ENCODE measurements at places on chromosomes 4 and X.

- peak; percentile 71 for DNase-seq
Measured at GRCh38 chr4:118955515-118955914, 66.9 kb downstream of the SYNPO2 start.

DNA sequence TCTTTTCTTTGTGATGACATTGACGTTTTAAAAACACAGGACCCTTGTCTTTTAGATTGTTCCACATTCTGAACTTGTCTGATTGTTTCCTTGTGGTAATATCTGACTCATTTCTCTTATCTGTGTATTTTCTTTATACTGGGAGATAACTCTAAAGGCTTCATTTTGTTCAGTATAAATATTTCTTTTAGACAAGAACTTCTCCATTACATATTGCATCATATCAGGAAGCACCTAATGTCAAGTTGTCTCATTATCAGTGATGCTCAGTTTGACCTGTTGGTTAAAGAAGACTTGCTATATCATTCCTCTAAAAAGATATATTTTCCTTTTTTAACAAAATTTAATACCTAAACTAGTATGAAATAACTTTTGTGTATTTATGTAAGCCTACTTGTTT is 152.3 kb upstream of the BMP3 start:
- DNase-seq, result no peak

GRCh38 chr4:182385897-182386296 is 142.7 kb downstream of the TENM3 start:
- no peak for DNase-seq

DNA sequence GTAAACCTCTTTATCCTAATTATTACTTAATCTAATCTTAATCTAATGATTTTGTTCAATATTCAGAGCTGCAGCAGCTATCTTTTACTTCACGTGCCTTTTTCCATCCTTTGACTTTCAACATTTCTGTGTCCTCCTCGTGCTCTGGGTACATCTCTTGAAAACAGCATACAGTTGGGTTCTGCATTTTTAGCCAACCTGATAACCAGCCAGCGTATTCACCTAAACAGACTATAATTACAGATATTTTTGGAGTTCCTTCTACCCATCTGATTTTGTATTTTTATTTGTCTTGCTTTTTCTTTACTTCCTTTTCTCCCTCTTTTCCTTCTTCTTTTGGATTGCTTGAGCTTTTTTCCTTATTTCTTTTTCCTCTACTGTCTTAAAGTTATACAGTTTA is 16.2 kb upstream of the JAKMIP1 start:
- no peak for DNase-seq

DNA sequence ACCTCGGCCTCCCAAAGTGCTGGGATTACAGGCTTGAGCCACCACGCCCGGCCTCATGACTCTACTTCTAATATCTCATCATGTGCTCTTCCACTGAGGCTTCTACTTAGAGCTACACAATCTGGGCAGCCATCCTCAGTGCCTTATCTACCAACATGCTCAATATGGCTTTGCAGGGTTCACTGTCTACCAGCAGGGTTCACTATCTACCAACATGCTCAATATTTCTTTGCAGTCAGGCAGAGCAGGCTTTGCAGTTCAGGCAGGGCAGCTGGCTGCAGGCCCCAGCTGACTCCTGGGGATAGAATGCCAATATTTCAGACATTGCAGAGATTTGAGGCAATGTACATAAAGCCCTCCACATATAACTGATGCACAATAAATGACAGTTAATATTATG is 47.5 kb downstream of the PKD2 start:
- peak; percentile 39 for DNase-seq

GRCh38 chr4:80814266-80814665 is 216.2 kb upstream of the BMP3 start:
- no peak for DNase-seq

DNA sequence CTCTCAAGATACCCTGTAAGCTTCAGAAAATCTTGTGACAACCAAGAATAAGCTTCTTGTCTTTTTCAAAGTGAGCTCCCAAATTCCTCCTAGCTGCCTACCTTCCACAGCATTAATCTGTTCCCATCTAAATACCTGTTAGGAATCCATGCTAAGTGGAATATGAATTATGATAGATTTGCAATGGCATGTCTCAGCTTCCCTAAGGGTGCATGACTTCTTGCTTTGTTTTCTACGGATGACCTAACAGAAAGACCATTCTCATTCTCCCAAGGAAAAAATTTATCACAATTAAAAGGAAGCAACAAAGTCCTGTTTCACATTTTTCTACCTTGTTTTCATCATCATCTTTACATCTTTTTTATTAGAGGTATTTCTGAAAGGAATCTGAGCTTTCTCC is 532.7 kb downstream of the GRXCR1 start:
- no peak for DNase-seq

DNA sequence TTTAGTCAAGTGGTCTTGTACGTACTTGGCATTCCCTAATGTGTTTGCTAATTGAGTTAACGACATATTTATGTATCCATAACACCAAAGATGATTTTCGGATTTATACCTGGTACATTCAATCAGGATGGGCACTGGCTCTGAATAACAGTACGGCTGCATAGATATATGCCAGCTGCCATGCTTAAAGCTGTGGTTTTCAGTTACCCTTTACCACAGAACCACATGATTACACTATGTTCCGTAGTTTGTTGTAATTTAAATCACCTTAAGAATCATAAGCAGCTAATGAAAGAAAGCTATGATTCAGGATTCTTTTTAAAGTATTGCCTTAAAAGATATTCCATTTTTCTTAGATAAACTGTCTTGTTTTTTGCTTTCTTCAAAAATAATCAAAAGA is 53.6 kb downstream of the FIP1L1 start:
- no peak for DNase-seq

DNA sequence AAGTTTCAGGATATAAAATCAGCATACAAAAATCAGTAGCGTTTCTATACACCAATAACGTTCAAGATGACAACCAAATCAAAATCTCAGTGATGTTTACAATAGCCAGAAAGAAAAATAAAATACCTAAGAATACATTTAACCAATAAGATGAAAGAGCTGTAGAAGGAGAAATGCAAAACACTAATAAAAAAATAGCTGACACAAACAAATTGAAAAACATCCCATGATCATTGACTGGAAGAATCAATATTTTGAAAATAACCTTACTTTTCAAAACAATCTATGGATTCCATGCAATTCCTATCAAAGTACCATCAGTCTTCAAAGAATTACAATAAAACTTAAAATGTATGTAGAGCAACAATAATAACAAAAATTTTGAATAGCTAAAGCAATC is 1096.3 kb downstream of the FAT4 start:
- no peak for DNase-seq

- DNase-seq, result no peak
Measured at GRCh38 chrX:95995583-95995982, 689.1 kb upstream of the DIAPH2 start.

DNA sequence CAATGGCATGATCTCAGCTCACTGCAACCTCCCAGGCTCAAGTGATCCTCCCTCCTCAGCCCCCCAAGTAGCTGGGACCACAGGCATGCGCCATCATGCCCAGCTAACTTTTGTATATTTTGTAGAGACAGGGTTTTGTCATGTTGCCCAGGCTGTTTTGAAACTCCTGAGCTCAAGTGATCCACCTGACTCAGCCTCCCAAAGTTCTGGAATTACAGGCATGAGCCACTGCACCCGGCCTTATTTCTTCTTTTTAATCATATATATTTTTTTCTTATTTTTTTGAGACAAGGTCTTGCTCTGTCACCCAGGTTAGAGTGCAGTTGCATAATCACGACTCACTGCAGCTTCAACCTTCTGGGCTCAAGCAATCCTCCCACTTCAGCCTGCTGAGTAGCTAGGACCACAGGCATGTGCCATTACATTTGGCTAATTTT is 184.0 kb downstream of the TSPAN5 start:
- DNase-seq, result peak; percentile 53

DNA sequence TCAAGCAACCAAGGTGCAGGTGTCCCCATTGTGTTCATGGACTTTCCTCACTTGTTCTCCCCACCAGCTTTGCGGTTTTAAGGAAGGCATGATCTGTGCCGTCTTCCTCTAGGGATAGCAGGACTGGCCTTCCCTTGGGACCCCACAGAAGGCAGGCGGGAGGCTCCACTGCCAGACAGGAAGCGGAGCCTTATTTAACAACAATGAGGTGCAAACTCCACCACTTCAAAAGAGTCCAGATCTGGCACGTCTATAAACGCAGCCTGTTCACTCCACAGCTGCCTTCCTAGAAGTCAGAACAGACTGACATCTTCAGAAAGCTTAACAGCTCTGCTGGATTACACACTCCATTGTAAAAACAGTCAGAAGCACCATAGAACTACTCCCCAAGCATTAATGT is 1.7 kb upstream of the GPR143 start:
- DNase-seq, result no peak

- DNase-seq, result peak; percentile 6
Measured at GRCh38 chr4:72376901-72377300, 192.1 kb downstream of the ADAMTS3 start.

DNA sequence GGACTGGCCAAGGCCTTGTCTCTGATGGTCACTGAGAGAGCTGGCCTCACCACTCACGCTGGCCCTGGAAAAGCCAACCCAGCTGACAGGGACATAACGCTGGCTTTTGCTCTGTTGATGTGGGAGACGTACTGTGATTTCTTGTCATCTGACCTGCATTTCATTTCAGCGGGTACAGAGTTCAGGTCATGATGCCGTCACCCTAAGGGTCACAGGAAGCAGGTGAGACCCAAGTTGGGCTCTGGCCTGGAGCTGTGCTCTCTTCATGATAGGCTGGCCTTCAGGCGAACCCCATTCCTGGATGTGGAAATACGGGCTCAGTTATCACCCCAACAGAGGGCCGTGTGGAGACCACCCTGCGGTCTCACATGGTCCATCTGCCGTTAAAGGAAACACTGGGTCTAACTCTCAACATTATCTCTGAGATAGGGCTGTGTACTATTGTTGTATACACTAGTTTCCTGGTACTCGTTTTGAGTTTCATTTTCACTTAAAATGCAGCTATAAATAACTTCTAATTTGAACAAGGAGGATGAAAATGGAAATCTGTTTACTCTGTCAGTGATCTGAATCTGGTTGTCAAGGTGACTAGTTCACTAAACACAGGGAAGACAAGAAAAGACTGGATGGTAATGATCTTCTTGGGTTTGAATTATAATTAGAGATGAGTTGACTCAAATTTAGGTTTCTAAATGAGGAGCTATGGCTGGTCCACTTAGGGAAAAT is 89.1 kb downstream of the TBC1D9 start:
- DNase-seq, result no peak

DNA sequence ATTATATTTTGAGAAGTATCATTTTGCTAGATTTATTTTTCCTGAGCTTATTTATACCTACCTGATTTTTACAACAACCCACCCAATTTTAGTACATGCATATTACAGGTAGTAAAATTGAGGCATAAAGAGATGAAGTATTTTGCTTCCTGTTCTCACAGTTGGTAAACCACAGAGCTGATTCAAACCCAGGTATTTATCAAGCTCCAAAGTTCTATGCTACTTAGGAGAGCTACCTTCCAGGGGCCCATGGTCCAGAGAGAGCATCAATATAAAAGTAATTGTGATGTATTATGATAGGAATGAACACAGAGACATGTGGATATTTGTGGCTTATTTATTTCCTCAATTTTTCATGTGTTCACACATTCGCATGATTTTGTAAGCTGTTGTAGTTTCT is 20.2 kb upstream of the GBA3 start:
- no peak for DNase-seq

DNA sequence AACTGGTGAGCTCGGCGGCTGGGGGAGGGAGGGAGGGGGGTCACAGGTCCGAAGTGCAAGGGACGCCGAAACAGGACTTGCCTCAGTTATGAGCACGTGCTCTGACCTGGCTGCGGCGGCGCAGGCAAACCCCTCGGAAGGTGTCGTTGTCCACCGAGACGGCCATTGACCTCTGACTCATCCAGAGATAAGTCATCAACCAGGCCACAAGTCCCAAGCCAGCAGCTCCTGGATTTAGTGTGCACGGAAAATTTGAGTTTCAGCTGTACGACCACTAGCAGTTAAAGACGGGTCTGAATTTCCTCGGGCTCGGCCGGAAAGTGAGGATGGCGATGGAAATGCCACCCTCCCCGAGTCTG is 674 bp downstream of the SH3D19 start:
- DNase-seq, result peak; percentile 66

GRCh38 chr4:143406523-143406922 is 69.8 kb downstream of the GAB1 start:
- peak; percentile 94 for DNase-seq

- DNase-seq, result peak; percentile 69
Measured at GRCh38 chrX:152640034-152640818, 2.5 kb downstream of the GABRQ start.

DNA sequence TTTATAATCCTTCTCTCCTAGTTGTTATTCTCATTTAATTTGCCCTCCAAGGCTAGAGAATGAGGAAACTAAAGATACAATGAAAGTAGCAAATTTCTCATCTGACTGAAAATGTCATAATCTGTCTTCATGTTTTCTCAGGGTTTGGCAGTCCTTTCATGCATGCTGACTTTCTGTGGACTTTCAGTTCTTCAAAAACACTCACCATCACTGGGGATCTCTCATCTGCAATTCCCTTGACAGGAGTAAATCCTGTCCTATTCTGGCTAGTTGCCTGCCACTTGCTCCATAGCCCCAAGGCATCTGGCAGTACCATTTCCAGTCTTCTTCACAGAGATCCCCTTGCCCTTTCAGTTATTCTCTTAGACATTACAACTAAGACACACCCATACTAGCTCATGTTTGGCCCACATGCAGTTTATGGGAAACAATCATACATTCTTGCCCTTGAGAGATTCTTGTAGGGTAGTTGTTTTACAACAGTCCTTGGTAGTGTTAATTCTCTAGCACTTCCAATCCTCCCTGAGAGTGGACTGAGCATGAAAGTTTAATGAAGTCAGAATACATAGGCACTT is 449.7 kb upstream of the KLHL4 start:
- DNase-seq, result no peak

DNA sequence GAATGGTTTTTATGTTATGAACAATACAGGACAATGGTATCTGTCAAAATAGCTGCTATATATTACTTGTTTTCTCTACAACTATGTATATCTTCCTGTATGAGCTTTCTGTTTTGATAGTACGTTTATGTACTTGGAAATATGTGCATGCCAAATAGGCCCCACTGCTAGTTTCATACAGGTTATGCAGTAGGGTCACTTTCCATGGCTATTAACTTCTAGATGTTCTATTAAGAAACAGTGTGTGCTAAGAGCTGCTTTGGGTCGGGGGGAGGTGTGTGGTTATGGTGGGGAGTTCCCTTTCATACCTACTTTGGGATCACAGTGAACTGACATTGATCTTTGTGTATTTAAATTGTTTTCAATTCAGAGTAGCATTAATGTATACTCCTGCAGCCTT is 30.9 kb downstream of the RBPJ start:
- DNase-seq, result no peak

- peak; percentile 72 for DNase-seq
Measured at GRCh38 chr4:17494258-17495190, 17.4 kb downstream of the QDPR start.

DNA sequence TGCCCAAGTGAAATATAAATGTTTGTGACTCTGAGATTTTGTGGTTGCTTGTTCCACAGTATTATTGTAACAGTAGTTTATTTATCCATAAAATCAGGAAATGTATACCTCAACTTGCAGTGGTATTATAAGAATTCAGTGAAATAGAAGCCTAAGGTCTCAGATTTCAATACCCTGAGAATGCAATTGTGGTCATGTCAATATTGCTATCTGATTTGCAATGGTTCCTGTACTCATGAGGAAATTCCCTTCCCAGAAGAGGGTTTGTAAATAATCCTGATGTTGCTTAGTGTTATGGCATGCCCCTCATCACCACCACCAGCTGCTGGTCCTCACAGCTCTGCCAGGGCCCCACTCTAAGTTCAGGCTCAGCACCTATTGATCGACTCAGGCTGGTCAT is 67.8 kb downstream of the SLC34A2 start:
- DNase-seq, result no peak

- DNase-seq, result no peak
Measured at GRCh38 chr4:47816748-47817147, 21.1 kb downstream of the CORIN start.
